Stimulated activated CD4-positive, alpha-beta T cell treated with anti-CD3 and anti-CD28 coated beads, Interleukin-1b, Interleukin-23, amount 100 ng/mL, for 1 hour (primary cell): ENCODE measurements at places on chromosomes 12 and 14.

DNA sequence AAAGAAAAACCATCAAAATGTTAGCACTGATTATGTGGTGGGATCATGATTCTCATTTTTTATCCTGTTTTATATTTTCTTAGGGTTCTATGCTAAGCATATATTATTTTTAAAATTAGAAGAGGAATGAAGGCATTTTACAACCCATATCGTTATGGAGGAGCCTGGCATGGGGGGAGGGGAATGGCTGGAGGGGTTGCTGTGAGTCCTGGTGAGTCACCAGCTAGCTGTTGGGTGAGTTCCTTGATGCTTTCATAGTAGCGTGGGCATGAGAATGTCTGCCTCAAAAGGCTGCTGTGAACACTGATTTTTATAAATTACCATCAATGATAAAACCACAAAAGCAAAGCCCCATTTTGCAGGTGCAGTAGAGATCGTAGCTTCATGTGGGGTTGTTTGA is 46.9 kb downstream of the C14orf132 start:
- no peak for DNase-seq

DNA sequence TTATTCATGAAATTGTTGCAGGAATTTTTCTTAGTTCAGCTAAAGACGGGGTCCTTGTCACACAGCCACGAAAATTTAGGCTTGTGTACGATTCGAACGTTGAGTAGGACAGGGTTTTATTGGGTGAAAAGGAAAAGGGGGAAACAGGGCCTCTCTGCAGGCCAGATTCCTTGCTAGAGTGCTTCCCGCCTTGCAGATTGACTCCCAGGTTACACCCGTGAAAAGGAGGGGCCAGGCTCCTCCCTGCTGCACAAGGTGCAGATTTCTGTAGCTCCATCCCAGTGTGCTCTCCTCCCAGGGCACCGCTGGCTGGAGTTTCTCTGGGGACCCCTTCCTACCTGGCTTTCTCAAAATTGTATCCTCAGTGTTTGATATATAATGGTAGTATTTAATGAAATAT is 221.5 kb downstream of the ERC1 start:
- no peak for DNase-seq

GRCh38 chr14:92926931-92927330 is 4.0 kb downstream of the CHGA start:
- no peak for DNase-seq

GRCh38 chr12:49092816-49093406 is 1.7 kb downstream of the DHH start:
- DNase-seq, result no peak

GRCh38 chr14:72740966-72741825 is 152.7 kb downstream of the DPF3 start:
- no peak for DNase-seq
